ENCODE measurements at places on chromosomes 11 and 22. TPM values are rescaled to one million over a fixed set of nuclear protein-coding genes. Genes with fewer than 3 reads are reported as not detected.

DNA sequence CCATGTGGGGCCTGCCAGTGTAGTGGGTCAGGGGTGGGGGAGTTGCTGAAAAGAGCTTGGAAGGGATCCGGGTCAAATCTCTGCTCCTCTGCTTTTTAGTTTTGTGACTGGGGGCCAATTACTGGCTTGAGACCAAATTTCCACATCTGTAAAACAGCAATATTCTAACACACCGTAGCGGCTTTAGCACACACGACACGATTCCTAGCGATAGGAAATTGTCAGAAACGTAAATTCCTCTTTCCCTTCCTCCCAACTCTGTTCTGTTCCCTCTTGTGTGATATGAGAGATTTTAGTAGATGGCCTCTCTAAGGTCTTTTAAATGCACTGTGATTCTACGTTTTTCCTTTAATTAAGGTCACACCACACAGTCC is 71.9 kb downstream of the MICAL2 start:
- no peak overlapping the region for H3K4me3 ChIP-seq
- peaks cover 30% of the 10 kb centered on the region for H3K4me1 ChIP-seq
- DNase-seq: no peak
- no peaks in the 10 kb centered on the region for H3K27me3 ChIP-seq

DNA sequence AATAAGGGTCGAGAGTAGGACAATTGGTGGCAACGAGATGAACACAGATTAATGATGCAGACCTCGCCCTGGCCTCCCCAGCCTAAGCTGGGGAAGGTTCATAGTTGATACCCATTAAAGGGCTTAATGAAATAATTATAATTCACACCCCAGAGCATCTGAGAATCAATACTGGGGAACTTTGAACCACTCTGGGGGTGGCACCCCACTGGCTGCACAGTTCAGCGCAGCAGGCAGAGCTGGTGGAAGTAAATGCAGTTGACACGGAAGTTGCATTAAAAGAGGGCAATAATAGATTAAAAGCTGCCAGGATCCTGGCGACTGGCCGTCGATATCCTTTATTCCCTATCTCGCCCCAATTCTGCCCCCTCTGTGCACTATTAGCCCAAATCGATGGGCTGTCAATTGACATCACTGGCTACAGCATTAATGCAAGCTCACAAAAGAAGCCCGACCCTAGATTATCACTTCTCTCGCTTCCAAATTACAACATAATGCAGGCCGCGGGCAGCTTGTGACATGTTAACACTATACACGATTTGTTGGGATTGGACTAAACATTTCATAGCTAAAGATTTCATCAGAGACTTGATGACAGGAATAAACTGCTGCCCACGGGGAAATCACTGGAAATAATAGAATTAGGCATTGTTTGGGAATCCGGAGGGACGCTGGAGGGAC is 14.5 kb downstream of the HSPA8 start:
- no peaks in the 10 kb centered on the region for H3K36me3 ChIP-seq
- no peak for DNase-seq
- peaks cover 2% of the 10 kb centered on the region for H3K27me3 ChIP-seq
- H3K4me1 ChIP-seq: no peaks in the 10 kb centered on the region

DNA sequence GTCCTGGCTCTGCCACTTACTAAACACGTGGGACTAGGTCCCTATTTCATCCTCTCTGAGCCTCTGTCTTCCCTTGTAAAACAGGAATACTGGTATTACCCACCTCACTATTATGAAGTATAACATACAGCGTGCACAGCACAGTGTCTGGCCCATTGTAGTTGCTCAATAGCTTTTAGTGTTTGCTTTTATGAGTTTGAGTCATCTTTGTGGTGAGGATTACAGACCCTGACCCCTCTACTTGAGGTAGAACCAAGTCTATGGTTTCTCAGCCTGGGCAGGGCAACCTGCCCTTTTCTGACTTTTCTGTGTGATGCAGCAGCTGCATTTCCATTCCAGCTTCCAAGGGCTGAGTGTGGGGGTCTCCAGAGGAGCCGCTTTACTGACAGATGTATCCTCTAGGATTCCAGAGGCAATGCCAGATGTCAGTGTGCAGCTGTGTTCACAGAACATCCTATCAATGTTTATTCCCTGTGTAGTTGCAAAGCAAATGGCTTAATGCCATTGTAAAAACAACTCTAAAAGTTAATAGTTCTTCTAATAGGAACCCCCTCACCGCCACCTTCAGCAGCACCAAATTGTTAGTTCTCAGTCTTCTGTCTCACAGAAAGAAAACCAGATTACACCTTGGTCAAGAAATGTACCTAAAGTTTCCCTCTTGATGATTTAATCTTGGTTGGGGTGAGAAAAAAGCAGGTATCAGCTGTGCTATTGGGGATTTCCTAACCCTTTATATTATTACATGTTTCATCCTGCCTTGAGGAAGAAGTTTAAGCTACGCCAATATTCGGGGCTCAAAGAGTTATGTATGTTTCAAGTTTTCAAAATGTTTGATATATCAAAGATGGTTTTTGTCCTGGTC is 16.8 kb downstream of the PRR5L start:
- no peak for DNase-seq
- no peak overlapping the region for H3K4me3 ChIP-seq
- H3K4me1 ChIP-seq: no peaks in the 10 kb centered on the region
- H3K27ac ChIP-seq: no peak overlapping the region
- peaks cover 43% of the 10 kb centered on the region for H3K27me3 ChIP-seq

The SIPA1 gene
- 266 TPM for total RNA-seq

The C11orf87 gene
- total RNA-seq: not detected

Data from activated naive CD8-positive, alpha-beta T cell treated with anti-CD3 and anti-CD28 coated beads, Interleukin-2, amount 10 ng/mL, durations not matched to agents 7 days and 5 days (primary cell).